Pons (tissue), 1 donor: ENCODE measurements at places on chromosomes 5 and 9.

DNA sequence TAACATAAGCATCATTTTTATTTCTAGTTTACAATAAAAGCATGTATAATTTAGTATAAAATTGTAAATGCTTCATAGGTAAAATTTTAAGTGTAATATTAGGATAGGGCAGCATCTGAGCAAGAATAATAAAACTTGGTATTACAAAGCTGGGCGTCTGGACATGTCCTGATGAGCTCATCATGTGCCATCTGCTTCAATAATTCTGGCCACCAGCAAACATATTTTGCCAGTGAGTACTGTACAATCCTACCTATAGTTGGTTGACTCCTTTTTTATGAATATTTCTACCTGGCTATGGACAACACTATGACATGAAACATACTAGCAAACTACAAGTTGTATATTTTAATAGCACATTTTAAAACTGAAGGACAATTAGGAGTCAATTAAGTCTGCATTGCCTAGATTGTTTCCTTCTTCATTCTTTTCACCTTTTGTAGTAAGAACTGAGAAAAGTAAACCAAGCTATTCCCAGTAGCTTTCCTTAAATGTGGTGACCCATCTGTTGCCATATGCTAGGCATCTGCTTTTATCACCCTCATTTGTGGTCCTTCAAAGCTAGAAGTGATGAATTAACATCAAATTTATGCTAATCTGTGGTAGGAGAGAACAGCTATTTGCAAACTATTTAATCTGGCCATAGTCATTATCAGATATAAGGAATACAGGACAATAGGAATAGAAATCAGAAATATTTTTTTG lies 23.4 kb downstream of the LURAP1L start:
- no peak for DNase-seq

DNA sequence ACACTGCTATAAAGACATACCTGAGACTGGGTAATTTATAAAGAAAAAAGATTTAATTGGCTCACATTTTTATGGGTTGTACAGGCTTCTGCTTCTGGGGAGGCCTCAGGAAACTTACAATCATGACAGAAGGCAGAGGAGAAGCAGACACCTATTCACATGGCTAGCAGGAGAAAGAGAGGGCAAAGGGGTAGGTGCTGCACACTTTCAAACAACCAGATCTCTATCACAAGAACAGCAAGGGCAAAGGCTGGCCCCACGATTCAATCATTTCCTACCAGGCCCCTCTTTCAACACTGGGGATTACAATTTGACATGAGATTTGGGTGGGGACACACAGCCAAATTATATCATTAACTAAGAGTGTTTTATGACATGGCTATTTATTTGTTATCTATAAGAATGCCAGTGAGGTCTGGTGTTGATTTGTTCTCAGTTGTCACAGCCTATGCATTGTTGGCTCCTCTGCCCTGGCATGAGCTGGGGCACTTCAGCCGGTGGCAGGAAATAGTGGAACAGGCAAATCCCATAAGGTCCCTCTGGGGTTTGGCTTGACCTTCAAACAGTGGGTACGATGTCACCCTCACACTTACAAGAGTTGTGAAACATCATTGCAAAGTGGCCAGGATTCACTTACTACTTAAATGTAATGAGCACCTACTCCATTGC lies 44.1 kb downstream of the SPARC start:
- DNase-seq = no peak

- no peak for DNase-seq
Measured at GRCh38 chr9:130743656-130744055, 50.1 kb downstream of the EXOSC2 start.

DNA sequence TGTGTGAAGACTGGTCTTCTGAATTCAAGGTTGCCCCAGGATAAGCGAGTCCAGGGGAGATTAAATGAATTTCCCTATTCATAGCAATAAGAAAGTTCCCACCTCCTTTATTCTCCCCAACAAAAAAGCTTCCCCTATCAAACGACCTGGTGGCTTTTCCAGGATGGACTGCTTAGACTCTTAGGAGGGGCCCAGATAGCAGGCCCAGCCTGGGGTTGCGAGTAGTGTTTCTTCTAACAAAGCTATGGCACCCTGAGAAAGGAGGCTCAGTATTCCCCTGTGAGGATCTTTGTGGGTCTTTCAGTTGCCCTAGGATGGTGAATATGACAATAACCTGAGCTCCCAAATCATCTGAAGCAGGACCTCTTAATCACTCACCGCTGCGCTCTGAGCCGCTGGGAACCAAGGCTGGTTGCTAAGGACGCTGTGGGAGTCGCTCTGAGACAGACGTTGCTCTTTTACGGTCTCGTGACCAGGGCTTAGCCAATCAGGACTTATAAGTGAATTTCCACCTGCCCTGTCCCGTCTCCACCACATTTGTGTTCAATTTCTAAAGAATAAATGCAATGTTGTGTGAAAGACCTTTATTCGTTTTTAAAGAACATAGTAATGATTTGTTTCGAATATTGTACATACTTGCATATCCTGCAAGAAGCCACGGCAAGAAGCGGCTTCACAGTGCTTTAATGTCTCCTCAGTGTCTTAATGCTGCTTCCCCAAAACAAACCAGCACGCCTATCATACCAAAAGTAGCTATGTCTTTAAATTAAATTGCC lies at the start of gene TMEM232:
Gene TMEM232 (minus strand): TSS at position 423 of the 776 bp plus-strand sequence. CDS start 59,319 bp downstream, outside the sequence.
- peak; percentile 92 for DNase-seq

GRCh38 chr9:130887494-130888144 lies 9.0 kb downstream of the QRFP start:
- no peak for DNase-seq

DNA sequence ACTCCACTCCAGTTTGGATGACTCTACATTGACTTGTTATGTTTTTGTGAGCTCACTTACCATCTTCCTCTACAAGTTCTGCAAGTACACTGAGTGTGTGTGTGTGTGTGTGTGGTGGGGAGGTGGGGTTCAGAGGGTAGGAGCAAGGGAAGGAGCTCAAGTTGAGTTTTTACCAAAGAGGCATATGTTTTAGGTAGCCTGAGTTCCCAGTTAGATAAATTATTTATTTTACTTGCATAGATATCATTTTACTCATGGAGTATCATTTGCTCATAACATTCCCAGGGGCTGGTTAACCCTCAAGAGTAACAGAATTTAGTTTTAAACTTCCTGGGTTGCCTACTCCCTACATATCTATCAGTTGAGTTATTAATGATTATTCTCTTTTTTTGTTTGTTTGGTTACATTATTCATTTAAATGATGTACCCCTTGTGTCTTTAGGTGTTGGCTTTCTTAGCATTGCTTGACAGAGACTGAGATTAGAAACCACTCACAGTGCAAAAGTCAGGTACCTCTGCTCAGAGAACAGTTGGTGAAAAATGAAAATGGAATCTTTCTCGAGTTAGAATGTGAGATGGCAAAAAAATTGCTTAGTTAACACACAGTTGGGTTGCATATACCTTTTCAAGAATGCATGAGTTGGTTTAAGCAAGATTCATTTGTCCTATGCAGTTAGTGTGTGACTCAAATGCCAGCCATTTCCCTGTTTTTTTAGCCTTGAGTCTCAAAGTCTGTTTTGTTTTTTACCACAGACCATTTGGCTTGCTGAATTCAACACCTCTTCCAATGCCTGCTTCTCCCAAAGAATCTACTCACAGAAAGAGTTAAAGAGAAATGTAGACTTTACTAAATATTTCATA lies 29.2 kb downstream of the TNFSF8 start:
- no peak for DNase-seq

DNA sequence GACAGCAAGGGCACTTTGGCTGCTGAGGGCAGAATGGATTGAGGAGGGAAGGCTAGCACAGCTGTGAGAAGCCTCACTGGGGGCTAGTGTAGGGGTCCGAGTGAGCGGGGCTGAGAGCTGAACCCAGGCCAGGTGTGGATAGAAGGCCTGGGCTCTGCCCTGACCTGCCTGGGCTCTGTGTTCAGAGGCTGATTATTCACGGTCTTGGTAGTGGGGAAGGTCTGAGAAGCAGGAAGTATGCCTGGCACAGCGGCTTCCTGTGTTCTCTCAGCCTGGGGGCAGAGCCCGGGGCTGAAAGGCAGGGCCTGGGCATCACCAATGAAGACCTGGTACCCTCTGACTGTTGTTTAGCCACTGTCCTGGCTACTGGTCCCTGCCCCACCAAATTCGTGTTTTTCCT lies 136.4 kb upstream of the TBC1D2 start:
- no peak for DNase-seq

DNA sequence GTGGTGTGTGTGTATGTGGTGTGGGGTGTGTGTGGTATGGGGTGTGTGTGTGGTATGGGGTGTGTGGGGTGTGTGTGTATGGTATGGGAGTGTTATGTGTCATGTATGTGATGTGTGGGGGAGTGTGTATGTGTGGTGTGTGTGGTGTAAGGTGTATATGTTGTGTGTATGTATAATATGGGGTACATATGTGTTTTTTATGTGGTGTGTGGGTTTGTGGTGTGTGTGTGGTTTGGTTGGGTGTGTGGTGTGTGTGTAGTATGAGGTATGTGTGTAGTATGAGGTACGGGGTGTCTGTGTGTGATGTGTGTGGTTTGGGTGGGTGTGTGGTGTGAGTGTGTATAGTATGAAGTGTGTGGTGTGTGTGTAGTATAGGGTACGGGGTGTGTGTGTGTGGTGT lies 11.4 kb downstream of the ECSCR start:
- no peak for DNase-seq

- DNase-seq = no peak
Measured at GRCh38 chr5:131406975-131407638, 143.3 kb downstream of the CDC42SE2 start.

DNA sequence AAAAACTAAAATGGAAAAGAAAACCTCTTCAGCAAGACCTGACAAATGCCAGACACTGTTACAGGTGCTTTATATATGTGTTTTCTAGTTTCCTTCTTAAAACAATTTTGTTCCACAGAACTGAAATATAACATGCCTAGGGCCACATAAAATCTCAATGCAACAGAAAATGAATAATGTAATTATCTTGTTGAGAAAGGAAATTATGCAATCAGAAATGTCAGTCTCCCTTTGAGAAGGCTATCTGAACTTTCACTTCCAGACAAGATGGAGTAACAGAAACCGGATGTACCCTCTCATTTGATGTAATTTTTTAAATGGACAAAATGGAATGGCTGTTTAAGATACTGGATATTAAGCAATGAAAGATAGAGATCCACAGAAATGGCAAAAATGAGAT lies 79.2 kb downstream of the AGTPBP1 start:
- DNase-seq = no peak

GRCh38 chr9:119091074-119091473 lies 278.2 kb downstream of the BRINP1 start:
- no peak for DNase-seq

GRCh38 chr5:179488975-179489374 lies 61.4 kb upstream of the RUFY1 start:
- no peak for DNase-seq
